GM13976 (cell line): ENCODE measurements at places on chromosomes 1 and 21.

GRCh38 chr1:201706109-201706508 lies 122.8 kb upstream of the IPO9 start:
- no peak for DNase-seq

DNA sequence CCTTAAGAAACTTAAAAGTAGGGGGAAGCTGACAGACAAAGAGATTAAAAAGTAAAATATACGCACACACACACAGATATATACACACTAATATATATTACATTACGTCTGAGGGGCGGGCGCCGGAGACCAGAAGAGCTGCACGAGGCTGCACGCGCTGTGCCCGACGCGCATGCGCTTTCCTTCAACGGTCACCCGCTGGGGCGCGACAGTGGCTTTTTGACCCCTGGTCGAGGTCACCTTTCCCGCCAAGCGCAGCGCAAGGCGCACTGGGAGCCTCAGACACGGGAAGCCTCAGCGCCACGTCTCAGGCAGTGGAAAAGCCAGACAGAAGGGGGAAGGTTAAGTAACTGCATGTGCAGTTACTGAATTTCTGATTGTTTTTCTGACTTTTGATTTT lies at the start of gene HORMAD1:
TSS of gene HORMAD1 (minus strand) at position 193 of the 400 bp plus-strand sequence. CDS start 1,390 bp downstream, outside the sequence.
- no peak for DNase-seq

DNA sequence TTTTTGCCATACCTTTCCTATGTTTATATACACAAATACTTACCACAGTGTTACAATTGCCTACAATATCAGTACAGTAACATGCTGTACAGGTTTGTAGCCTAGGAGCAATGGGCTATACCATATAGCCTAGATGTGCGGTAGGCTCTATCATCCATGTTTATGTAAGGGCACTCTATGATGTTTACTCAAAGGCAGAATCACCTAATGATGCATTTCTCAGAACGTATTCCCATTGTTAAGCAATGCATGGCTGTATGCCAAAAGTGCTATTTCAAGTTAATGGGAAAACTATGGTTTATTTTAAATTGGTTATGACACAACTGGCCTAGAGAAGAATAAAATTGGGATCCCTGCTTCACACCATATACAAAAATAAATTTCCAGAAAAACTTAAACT lies 36.9 kb upstream of the DISP1 start:
- no peak for DNase-seq

GRCh38 chr1:224727351-224728289 lies 111.5 kb downstream of the CNIH3 start:
- no peak for DNase-seq

- DNase-seq: no peak
Measured at GRCh38 chr1:97170300-97170699, 448.7 kb downstream of the PTBP2 start.

DNA sequence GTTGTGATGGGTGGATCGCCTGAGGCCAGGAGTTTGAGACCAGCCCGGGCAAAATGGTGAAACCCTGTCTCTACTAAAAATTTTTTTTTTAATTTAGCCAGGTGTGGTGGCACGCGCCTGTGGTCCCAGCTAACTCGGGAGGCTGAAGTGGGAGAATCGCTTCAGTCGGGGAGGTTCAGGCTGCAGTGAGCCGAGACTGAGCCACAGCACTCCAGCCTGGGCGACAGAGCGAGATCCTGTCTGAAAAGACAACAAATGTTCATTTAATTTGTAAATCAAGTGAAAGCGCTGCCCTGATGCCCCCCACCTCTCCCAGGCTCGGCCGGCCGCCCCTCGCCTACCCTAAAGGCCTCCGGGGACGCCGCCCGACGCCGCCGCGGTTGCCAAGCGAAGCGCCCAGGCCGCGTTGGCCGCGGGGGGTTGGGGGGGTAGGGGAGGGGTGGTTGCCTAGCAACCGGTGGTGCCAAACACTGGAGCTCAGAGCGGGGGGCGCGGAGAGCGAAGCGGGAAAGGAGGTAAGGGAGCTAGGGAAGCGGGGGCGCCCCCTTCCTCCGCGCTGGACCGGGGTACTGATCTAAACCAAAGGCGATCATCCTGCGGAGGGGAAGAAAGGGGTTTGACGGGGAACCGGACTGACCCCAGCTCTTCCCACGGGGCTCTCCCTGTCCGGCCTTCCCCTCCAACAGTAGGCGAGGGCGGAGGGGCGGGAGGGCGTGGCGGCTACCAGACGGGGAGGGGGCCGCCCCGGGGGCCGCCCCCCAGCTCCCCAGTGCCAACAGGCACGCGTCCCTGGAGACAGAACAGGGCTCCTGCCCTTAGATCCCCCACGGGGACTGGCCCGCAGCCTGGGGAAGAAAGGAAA lies at the start of gene TEKT2:
TSS of gene TEKT2 (plus strand) at position 460 of the 862 bp plus-strand sequence. CDS start 828 bp downstream, outside the sequence.
- peak; percentile 71 for DNase-seq

- DNase-seq: no peak
Measured at GRCh38 chr1:41504114-41505035, 19.9 kb upstream of the EDN2 start.

DNA sequence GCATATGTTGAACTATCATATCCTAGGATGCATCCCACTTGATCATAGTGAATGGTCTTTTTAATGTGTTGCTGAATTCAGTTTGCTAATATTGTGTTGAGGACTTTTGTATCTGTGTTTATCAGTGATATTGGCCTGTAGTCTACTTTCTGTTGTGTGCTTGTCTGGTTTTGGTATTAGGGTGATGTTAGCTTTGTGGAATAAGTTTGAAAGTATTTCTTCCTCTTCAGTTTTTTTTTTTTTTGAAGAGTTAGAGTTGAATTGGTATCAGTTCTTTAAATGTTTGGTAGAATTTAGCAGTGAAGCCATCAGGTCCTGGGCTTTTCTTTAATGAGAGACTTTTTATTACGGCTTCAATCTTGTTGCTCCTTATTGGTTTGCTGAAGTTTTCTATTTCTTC lies 162.3 kb downstream of the VAV3 start:
- DNase-seq: no peak

- no peak for DNase-seq
Measured at GRCh38 chr1:22983944-22984343, 11.3 kb upstream of the LACTBL1 start.

- DNase-seq: peak; percentile 60
Measured at GRCh38 chr1:152495066-152495675, 15.4 kb upstream of the LCE5A start.

DNA sequence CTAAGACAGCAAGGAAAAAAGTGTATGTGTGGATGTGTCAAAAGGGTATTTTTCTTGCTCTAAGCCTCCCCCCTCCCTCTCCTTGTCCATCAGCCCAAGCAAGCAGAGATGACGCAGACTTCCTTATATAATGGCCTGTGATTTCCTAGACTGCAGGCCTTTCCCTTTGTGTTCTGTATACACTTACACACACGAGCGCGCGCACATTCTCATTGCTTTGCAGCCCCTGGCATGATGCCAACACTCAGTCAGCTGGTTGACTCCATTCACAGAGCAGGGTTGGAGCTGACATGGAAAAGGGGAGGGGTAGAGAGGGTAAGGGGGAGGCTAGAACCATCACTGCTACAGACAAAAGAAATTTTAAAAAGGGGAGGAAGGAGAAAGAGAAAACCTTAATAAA lies 41.8 kb downstream of the GATAD2B start:
- DNase-seq: no peak

DNA sequence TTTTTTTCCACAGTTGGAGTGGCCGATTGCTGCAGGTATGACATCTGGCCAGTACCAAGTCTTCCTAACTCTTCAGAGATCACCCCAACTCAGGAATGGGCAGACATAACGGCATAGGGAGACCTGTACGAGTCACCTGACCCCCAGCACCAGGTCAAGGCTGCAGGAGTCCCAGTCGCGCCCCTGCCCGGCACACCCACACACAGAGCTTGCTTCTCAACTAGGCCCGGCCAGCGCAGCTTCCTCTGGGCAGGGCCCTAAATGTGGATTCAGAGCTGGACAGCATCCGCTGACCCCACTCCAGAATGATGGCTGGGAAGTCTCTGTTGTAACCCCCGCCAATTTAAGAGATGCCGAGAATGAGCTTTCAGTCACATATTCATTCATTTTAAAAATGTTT lies 58.8 kb upstream of the CLDN14 start:
- no peak for DNase-seq

GRCh38 chr1:43557744-43558245 lies 27.1 kb downstream of the PTPRF start:
- no peak for DNase-seq

DNA sequence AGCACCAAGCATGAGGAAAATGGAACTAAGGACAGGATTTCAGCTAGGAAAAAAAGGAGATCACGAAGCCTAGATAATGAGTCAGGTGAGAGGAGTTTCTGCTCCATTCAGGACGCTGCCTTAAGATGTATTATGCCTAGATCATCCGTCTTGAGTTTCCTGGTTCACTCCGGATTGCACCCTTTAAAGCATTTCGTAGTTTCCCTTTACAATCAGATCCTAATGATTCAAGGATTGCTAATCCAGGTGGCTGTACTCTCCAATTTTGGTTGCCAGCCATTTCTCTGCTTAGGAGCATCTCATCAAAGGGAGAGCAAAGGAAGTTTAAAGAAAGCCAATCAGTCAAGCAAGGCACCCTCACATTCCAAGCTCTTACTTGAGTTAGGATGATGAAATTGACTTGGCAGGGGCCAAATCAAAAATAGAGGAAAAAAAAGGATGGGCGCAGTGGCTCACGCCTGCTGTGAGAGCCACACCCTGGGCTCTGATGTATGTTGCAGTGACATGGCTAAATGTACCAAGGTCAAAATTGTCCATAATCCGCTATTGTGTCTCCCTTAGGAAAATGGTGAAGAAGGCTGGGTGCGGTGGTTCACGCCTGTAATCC lies 156.9 kb upstream of the SOD1 start:
- DNase-seq: no peak

DNA sequence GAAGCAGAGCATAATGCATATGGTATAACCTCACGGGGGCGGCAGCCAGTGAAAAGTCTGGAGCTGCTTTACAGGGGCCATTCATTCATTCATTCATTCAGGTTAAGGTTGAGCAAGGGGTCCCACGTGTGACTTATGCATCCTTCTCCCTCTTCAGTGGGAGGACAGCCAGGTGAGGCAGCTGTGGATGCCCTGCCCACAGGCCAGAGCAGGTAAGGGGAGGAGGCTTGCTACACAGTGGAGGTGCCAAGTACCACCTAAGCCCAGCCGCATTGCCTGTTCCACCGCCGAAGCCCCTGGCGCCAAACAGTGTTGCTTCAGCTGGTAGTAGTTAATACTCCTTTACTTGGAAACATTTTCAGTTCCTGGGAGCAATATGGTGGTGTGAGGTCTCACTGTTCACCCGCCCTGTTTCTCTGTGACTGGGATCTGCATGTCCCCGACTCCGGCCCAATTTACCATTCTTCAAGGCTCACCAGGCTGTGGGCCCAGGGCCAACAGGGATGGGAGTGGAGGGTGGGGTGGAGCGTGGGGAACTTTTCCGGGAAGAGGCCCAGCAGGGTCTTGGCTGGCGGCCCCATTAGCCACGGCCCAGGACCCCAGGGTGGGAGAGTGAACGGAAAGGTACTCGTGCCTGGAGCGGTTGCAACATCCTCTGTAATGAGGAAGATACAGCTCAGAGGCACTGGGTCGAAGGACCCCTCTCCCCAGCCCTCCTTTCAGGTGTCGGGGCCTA lies 722 bp upstream of the PODN start:
- DNase-seq: peak; percentile 20

DNA sequence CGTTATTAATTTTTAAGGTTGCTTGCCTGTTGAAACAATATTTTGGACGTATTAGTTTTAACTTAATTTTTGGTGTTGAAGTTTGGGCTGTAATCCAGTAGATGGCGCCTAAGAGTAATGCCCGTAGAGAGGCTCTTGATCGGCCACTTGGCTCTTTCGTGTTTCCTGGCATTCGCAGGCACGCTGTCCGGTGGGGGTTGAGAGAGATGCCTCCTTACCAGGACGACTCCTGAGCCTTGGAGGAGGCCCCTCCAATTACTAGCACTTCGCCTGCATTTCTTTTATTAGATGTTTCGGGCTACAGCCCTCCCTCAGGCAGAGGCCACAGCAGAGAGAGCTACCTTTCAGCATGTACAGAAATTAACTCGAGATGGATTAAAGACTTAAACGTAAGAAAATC lies 12.0 kb downstream of the OR2M4 start:
- peak; percentile 46 for DNase-seq

- peak; percentile 69 for DNase-seq
Measured at GRCh38 chr1:211606332-211606913, 27.5 kb upstream of the SLC30A1 start.

- DNase-seq: no peak
Measured at GRCh38 chr1:212671342-212672031, 28.2 kb downstream of the BATF3 start.

- no peak for DNase-seq
Measured at GRCh38 chr21:25842925-25843324, 108.2 kb downstream of the GABPA start.

DNA sequence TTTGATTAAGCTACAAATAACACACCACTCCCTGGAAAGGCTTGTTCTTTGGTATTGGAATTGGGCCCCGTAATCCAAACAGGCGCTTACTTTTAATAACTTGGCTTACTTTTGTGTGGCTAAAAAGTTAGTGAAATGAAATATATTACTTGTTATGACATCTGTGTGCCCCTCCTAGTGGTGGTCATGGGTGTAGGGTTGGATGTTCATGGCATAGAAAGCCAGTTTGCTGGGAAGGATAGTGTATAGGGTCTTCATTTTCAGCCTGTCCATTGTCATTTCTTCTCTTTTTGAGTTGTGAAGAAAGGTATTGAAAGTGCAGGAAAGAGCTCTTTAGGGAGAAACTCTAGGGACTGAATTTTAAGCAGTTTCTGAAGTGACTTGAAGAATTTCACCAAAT lies 5.9 kb downstream of the CDC14A start:
- no peak for DNase-seq

- peak; percentile 3 for DNase-seq
Measured at GRCh38 chr1:172185211-172185610, 235.3 kb upstream of the C1orf105 start.

DNA sequence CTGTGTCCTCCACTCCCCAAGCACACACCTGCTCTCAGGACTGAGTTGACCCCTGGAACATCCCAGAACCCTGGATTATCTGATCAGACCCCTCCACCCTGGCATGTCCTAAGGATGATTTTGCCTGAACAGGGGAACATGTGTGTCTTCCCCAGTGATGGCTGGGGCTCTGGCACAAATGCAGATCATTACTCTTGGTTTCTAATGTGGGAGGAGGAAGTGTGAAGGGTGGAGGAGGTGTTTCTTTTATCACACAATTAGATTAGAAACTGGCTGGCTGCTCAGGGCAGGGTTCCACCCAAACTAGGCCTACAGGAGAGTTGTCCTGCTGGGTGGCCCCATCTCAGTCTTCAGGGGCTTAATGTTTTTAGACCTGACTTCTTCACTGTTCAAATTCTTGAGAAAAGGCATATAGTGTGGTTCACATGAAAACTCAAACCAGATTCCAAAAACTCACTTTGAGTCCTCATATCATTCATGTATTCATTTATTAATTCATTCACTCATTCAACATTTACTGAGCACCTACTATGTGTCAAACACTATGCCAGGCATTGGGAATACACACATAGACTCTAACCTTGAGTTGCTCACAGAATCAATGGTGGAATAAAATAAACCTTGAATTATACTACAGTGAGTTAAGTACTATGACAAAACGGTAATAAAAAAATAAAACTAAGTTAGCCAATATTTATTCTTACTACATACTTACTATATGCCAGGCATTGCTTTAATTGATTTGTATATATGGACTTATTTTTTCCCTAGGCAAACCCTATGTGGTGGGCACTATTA lies 221.8 kb upstream of the JUN start:
- peak; percentile 31 for DNase-seq

GRCh38 chr1:44832056-44832705 lies 10.9 kb downstream of the PTCH2 start:
- DNase-seq: no peak
